ENCODE measurements at places on chromosomes 13 and 19.

DNA sequence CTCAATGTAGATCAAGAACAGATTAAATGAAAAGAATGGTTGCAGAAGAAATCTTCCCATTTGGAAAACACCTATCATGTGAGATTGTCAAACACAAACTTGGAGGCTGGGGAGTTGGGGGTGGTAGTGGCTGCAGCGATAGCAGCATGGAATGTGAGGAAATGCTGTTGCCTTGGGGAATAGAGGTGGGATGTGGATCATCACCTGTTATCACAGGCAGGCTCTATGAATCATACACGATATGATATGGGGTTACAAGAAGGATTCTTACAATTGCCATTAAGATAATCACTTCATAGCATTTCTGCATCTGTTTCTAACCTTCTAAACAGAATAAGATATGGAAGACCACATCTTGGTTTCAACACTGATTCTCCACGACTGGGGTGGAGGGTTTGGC, 88.7 kb downstream of the RNASEH2B start:
- DNase-seq: no peak

DNA sequence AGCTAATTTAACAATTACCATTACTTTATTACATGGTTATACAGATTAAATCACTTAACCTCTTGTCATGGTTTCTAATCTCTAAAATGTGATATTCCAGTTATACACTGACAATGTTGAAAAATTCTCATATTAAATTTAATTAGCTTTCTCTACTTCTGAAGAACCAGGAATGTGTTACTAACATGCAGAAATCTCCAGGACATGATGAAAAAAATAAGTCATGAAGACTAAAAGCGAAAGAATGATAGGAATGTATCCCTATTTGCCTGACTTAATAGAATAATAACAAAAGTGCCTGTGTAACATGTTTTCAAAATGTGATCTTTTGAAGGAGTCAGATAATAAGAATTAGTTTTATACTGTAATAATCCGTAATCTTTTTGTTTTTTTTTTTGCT, 2823.7 kb upstream of the PCDH20 start:
- no peak for DNase-seq

- DNase-seq: no peak
These were observed 105.9 kb downstream of the AKAP11 start for GRCh38 chr13:42377640-42378382.

DNA sequence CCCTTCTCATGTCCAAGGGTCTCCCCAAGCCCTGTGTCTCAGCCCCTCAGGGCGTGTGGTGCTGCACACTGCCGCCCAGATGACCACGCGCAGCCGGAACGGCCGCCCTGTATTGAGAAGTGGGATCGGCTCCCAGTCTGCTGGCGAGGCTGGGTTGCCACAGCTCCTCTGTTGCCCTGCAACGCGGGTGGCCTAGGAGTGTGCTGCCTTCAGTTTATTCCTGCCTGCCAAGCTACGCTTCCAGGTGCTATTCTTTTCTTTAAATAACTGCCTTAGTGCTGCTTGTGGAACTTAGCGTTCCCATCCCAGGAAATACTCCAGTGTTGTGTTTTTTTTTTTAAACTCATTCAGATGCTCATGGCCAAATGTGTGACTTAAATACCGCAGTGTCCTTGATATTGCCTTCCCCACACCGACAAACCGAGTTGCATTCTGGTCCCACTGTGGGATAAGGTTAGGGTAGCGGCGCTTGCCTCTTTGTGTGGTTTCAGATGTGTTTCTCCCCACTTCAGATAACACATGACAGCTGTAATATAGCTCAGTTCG, 16.6 kb downstream of the ACTN4 start:
- peak; percentile 49 for DNase-seq

DNA sequence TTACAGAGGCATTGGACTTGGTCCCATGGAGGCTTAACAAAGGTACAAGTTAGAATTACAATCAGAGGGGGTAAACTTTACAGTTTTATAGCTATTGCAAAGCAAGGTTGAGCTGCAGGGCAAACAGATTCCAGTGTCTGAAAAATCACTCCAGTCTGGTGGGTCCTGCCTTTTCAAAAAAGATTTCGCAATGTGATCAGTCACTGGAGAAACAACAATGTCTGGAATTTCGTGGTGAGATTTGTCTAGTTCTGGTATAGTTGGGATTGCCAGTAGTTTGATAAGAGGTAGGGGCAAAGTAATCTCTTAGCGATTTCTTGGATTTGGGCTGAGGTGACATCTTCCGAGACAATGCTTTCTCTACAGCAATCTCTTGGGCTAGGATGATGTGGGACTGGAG, 1198.2 kb upstream of the PCDH9 start:
- DNase-seq: no peak

All from occipital lobe (tissue), 3 donors.